ENCODE measurements at places on chromosomes 5 and 9.

DNA sequence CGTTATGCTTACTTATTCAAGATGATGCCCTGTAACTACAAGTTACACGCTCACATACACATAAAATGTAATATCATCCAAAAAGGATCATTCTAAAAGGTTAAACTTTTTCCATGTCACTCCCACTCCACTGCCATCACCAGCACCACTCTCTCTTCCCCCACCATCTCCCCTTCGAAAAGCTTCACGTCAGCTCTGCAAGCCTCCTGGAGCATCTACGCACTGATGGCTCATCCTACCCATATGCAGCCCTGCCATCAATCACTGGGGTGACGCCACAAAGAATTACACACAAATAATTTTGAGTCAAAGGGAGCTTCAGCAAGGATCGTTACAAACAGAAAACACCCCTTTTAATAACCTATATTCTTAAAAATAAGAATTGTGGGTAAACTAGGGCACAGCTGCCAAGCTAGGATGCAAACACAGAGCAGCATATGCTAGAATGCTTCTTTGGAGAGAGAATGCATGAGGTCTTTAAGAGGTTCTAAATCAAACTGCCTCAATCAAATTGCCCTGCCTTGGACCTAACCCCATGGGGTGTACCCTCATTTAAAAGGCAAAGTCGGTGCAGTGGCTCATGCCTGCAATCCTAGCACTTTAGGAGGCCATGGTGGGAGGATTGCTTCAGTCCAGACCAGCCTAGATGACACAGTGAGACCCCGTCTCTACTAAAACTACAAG lies 56.1 kb downstream of the SHB start:
- peak; percentile 70 for ATAC-seq

DNA sequence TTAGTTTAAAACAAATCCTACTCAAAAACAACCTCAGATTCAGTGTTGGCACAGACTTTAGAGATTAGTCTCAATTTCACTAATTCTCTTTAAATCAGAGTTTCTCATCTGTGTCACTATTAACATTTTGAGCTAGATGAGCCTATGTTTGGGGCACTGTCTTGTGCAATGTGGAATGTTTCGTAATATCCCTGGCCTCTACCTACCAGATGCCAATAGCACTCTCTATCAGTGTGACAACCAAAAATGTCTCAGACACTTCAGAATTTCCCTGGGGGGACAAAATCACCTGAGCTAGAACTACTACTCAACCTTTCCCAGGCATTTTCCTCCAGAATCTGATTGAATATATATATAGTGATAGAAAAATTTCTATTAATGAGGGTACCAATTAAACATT lies 465.2 kb upstream of the RGMB start:
- ATAC-seq, result no peak

GRCh38 chr9:114827641-114828302 lies 21.9 kb upstream of the TNFSF15 start:
- ATAC-seq, result no peak

GRCh38 chr5:116572350-116573278 lies 2.0 kb downstream of the SEMA6A start:
- peak; percentile 8 for ATAC-seq

DNA sequence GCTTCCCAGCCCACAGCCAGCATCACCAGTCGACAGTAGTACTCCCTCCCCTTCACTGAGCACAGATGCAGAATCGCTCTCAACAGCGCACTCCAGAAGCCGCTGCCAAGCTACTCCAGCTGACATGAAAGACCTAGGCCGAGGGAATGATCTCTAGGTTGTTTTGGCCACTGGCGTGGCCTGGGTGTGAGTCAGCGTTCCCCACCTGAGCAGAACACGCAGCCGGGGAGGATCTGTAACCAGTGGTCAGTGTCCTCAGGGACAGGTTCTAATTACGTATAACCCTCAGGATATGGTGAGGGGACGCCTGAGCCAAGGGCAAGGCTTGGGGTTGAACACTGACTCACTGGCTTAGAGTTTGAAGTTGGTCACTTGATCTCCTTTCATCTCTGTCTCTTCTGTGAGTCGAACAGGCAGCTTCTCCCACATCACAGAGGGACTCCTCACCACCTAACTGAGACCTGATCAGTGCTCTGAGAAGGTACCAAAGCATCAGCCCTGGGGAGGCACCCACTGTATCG lies 76.9 kb upstream of the IL17B start:
- ATAC-seq, result peak; percentile 60

DNA sequence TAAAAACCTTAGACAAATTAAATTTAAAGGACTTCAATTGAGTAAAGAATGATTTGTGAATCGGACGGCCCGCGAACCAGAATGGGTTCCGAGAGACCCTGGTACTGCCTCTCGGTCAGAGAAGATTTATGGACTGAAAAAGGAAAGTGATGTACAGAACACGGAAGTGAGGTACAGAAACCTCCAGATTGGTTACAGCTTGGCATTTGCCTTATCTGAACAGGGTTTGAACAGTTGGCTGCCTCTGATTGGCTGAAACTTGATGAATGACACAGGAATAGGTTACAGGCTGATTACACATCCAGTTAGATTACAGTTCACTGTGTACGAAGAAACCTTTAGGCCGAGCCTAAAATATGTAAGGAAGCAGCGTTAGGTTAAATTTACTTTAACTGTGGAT lies 156.5 kb upstream of the EGFLAM start:
- no peak for ATAC-seq

GRCh38 chr9:116387934-116388698 lies 234.5 kb downstream of the PAPPA start:
- no peak for ATAC-seq

DNA sequence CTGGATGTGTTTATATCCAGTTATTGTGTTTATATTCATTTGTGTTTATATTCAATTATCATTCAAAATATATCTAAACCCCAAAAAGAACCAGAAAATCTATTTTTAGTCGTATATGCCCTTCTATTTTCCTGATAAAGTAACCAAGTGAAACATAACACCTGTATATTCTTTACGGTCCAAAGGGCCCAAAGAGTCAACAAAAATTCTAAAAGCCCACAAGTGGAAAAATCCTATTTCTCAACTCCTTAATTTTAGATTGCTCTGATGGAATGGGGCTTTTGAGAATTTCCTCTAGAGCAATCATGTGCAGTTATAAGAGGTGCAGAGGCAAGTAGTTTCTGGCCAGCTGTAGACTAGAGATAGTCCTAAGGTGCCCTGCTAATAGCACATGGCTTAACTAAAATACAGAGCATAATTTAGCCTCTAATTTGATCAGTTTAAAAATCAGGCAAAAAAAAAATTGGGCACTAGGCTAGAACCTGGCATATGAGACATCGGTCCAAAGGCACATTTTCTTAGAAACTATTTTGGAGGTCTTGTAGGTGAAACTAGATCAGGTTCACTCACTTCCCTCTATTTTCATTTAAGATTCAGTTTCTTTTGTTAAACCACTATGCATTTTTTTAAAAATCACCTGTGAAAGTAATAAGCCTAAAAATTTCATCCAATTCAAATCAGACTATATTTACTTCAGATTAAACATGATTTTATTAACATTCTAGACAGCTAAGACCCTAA lies 256.0 kb downstream of the FBXL17 start:
- ATAC-seq, result no peak

- ATAC-seq, result peak; percentile 64
Observed at GRCh38 chr5:129904667-129905472, 605 bp downstream of the CHSY3 start.

GRCh38 chr9:27388150-27388549 lies 91.2 kb upstream of the EQTN start:
- no peak for ATAC-seq

DNA sequence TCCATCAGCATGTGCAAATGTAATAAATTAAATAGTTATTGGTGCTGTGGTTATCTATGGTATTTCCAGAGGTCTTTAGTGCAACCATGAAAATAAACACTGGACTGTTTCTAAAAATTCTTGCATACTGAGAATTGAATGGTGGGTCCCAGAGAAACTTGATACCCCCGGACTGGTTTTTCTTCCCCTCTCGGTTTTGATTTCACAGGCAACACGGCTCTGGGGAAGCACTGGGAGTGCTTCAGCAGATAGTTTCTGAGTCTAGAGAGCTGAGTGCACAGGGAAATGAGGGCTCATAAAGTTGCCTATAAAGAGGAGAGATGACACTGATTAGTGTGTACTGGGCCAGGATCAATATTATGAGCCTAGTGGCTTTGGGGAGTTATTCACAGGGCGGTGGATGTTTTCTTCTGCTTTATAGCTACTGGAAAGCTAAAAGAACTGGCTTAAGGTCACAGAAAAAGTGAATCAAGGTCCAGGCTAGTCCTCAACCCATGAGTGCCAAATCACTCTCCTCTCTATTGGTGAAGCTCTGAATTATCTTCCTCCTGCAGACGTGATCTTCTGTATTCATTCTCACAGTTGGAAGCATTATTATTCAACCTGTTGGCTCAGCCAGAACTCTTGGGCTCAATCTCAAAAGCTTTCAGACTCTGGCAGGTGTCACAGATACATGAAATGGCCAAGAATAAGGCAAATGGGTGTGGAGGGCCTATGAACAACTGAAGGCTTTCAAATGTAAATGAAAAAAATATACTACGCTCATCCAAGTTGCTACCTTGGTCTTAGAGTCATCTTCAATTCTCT lies 170.2 kb upstream of the HMHB1 start:
- ATAC-seq, result peak; percentile 42

DNA sequence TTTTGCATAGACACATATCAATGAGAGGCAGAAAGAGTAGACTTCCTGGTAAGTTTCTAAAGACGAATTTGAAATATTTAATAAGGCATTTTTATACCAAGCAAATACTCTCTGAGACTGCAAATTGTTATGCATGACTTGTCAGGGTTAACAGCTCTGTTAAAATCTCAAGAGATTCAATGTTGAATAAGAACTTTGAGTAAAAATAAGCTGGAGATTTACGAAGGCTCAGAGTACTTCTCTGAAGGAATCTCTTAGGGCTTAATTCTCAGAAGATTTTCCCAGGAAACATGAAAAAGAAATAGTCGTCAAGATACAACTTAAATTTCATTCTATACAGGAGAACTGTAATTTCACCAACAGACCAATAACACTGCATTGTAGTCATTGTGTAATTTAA lies 259.4 kb downstream of the CDH18 start:
- ATAC-seq, result no peak

- ATAC-seq, result no peak
Observed at GRCh38 chr9:36332006-36332405, 68.1 kb downstream of the RNF38 start.

DNA sequence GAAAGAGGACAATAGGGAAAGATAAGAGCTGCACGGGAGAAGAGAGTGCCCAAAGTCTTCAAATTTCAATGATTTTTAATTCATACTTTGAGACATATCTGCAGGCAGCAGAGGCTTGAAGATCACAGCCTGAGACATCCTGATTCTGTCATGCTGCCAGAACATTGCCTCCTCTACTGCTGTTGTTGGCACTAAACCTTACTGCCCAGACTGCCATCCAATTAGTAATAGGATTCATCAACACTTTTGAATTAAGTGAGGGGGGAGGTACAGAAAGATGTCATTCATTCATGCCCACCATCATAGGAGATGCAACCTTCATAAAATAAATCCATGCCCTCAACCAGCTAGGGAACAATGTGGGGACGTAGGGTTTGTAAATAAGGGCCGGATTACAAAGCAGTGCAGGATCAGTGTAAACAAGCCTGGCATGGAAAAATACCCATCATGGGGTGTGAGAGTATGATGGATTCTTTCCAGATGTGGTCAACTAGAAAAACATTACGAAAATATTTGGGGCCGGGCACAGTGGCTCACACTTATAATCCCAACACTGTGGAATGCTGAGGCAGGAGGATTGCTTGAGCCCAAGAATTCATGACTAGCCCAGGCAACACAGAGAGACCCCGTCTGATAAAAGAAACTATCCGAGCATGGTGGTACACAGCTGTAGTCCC lies 122.1 kb upstream of the DAPK1 start:
- ATAC-seq, result no peak

DNA sequence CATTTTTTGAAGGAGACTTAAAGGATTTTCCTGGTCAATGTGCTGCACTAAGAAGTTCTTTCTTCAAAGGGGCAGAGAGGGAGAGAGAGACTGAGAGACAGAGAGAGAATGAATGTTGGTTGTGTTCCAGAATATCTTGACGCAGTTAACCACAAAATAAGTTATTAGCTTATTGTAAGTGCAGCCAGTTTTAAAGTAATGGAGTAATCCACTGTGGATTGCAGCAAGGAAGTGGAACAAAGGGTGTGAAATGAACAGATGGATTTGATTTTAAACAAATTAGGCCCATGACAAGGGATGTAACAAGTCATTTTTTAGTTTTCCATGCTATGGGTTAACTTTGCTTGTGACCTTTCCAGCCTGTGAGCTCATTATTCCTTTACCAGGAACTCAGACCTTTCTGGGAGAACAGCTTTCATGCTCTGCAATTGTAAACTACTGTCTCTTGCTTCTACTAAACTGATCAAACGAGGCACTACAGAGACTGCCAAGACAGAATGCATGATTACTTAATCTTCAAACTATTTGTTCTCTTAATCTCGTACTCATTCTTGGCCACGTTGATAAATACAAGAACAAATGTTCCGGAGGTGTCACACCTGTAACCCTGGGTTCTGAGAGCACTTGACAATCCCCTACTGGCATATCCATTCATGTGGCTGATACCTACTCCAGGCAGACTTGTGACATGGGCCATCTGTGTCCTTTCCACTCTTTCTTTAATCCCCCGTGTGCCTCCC lies 131.1 kb downstream of the TLE1 start:
- ATAC-seq, result peak; percentile 46

- no peak for ATAC-seq
Observed at GRCh38 chr9:31146485-31147166, 1237.8 kb upstream of the ACO1 start.

DNA sequence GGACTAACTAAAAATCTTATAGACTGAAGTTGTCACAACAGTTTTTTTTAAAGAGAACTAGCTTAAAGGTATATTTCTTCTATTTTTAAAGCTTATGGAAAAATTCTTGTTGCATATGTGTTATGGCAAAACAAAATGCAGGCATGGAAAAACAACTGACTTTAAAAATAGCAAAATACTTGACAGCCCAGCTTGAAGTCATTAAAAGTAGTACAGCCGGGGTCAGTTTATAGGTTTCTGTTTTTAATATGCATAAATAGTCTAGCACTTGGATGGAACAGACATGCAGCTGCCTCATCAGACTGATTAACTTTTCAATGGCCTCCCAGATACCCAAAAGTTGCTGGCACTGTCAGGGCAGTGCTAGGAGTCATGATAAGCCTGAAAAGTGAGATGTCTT lies 22.3 kb upstream of the ARL15 start:
- ATAC-seq, result no peak

DNA sequence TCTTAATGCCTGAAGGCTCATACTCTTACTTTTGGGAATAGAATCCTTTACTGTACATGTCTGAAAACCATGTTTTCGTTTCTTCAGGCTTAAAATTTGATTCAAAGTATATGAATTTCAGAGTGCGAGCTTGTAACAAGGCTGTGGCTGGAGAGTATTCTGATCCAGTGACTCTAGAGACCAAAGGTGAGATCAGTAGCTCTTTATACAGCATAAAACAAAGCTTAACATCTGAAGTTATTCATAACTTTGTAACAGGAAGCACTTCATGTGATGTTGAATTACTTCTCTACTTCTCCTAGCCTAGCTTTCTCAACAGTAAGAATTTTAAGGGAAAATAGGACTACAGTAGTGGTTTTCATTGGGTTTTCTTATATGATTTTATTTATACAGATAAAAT lies 49.4 kb upstream of the FKTN start:
- ATAC-seq, result no peak
